Stimulated activated CD8-positive, alpha-beta memory T cell treated with anti-CD3 and anti-CD28 coated beads, Interleukin-7, amount 100 ng/mL, for 24 hours (primary cell): ENCODE measurements at places on chromosomes 3 and 15.

DNA sequence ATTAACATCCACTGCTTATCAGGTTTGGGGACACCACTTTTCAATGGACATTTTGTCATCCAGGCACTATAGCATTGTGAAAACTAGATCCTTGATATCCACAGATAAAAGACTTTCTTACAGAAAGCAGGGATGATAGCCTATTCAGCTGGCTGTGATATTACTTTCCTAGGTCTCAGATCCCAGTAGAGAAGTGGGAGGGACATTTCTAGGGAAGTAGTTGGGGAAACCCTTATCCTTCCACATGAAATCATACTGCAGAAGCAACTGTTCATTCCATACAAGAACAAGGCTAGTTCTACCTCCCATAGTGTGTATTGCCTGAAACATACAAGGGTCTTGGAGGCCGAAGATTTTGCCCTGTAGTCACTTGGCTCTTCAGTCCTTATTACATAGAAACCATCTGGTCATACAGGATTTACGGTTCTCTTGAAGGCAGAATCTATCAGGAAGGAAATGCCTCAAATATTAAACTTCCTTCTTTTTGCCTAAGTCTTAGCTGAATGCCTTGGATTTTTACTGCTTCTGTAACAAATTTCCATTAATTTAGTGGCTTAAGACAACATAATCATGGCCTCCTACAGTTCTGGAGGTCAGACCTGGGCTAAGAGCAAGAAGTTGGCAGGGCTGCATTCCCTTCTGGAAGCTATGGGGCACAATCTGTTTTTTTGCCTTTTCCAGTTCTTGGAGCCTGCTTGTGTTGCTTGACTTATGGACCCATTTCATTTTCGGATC is 119.4 kb downstream of the ECT2 start:
- DNase-seq: no peak

DNA sequence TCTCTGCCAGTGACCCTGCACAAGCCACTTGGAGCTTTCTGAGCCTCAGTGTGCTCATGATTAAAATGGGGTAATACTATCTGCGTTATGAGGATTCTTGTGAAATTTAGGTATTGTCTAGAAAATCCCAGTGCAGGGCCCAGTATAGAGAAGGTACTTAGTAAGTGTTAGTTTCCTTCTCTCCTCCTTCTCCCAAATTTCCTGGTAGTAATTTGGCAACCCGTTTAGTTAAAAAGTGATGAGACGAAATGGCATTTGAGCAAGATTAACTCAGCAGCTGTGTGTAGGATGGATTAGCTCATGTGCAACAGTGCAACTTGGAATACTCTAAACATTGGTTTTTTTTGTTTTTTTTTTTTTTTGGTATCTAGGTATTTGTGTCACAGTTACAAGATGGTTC is 84.6 kb downstream of the SLCO3A1 start:
- no peak for DNase-seq

GRCh38 chr3:193815246-193816027 is 222.4 kb downstream of the OPA1 start:
- DNase-seq: no peak

DNA sequence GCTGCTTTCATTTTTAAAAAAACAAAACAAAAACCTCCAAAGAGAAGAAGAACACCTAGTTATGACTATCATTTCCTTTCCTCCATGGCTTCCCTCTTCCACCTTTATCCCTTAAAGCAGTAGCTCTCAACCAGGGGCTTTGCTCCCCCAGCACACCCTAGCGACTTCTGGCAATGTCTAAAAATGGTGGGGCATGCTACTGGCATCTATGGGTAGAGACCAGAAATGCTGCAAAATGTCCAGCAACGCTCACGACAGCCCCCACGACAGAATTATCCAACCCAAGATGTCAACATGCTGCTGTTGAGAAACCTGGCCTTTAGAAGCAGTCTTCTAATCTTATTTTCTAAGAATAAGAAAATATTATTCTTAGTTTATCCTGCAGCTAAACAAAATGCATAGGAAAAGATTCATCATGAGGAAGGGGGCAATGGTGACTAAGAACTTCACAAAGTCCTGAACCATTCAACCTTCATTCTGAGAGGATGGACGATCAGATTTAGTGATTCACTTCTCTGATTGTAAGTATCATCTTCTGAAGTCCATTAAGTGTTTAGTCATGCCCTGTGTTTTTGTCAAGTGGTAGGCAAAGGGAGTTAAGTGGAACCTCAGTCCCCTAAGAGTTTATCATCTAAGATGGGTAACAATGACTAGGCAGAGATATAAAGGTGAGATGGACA is 81.7 kb downstream of the CCNL1 start:
- DNase-seq: no peak

DNA sequence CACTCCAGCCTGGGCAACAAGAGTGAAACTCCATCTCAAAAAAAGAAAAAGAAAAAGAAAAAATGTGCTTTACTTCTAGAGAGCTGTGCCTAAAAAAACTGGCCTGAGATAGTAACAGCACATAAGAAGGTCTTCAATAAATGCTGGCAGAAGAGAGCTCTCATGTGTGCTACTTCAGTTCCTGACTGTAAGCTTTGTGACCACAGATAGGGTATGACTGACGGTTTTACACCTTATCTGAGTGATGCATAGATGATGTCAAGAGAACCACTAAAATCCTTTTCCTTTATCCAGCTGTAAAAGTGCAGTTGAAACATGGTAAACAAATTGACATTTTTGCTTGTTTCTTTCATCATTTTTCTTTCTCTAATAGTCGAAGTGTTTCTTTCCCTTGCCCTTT is 127.9 kb downstream of the C3orf70 start:
- no peak for DNase-seq

DNA sequence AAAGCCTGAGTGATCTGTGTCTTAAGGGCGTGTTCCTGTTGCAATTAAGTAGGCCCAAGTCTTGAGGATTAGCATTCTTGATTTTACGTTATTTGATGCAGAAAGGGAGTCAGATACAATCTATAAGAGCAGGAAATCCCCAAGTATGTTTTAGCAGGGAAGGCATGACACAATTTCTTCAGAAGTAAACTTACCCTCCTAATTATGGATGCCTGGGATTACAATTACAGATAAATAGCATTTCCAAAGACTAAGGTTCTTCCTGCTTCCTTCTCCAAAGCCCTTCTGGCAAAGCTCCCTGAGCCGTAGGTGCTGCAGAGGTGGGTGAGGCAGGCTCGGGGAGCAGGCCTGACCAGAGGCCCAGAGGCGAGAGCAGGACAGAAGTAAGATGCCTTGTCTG is 34.9 kb upstream of the ST6GAL1 start:
- no peak for DNase-seq

DNA sequence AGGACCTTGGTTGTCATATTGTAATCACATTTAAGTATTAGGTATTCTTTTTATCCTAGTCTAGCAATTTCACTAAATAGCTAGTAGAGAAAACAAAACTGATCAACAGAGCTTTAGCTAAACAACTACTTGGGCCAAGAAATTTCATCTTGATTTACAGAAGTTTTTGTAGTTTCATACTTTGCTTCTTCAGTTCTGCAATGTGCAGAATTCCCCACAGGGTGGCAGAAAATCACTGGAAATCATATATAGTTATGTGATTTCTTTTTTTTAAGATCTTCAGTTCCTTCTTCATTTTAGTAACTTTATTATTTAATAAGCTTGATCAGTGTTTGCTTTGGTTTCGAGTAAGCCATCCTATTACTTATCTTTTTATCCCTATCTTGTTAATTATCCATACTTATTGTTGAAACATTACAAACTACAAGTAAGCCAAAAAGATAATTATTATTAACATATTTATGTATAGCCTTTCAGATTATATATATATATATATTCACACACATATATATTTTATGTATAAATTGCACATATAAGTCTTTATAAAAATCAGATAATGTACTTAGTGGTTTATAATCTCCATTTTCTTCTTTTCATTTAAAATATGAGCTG is 2.2 kb upstream of the BNIP2 start:
- DNase-seq: no peak

- no peak for DNase-seq
These were observed 1.4 kb upstream of the DIS3L start for GRCh38 chr15:66291816-66292570.

DNA sequence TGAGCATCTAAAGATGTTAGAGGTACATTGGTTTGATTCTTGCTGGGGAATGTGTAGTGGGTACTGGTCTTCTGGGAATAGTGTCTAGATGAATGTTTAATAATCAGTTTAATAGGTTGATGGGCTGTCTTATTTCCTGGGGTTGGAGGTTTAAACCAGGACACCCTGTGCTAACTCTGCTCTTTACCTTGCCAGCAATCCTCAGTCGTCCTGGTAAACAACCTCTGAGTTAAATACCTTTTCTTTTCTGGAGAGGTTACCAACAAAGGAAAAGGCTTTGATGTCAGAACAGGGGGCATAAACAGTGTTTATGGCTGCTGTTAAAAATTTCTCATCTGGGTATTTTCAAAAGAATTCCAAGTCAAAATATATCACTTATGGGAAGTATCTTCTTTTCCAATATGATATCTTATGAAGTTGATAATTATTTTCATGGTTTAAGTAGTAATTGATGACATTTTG is 23.5 kb downstream of the MITF start:
- no peak for DNase-seq

DNA sequence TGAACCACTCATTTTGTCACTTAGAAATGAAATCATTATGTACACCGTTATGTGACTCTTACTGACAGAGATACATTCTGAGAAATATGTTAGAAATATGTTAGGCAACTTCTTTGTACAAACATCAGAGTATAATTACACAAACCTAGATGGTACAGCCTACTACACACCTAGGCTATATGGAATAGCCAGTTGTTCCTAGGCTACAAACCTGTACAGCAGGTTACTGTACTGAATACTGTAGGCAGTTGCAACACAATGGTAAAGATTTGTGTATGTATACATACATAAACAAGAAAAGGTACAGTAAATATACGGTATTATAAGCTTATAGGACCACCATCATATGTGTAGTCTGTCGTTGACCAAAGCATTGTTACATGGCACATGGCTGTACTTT is 3.7 kb downstream of the SACM1L start:
- DNase-seq: no peak

DNA sequence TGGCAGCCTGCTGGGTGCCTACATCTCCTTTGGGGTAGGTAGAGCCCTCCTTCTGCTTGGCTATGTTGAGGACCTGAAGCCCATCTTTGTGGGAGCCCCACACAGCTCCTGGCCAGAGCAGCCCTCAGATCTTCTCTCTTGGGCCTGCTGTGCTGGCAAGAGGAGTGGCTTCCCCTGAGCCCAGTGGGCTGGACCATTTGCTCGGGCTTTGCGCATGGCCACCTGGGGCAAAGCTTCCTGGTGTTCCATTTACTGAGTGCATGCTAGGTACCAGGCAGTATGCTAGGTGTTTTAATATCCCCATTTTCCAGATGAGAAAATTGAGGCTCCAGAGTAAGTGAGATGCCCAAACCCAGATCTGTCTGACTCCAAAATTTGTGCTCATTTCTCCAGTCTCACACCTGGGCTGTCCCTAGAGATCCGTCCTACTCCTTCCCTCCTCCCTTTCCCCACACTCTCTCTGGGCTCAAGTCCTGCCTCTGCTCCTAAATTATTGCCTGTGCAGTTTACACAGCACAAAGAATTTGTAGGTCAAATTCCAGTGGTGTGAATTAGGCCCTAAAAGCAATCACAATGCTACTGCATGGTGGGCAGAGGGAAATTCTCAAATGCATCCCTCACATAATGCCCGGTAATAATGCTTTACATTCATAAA is 39.7 kb downstream of the SLC28A1 start:
- DNase-seq: no peak

GRCh38 chr3:119255214-119255613 is 14.5 kb upstream of the B4GALT4 start:
- no peak for DNase-seq

GRCh38 chr15:63902671-63903035 is 68.9 kb upstream of the HERC1 start:
- no peak for DNase-seq

DNA sequence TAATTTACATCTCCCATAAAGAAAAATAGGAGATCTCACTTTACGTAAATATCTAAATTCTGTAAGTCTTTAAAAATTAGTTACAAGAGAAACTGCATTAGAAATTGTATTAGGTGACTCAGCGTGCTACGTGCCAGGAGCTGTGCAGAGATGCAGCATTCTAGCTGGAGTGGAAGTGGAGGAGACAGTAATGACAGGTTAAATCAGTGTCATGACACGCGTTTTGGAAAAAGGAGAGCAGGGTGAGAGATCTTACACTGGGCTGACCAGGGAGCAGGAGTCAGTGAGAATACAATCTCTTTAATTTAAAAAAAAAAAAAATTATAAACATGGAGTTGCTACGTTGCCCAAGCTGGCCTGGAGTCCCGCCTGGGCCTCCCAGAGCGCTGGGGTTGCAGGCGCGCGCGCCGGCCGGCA is 635 bp downstream of the TUBGCP5 start:
- no peak for DNase-seq

GRCh38 chr3:40713795-40714194 is 189.0 kb downstream of the ZNF621 start:
- DNase-seq: no peak

DNA sequence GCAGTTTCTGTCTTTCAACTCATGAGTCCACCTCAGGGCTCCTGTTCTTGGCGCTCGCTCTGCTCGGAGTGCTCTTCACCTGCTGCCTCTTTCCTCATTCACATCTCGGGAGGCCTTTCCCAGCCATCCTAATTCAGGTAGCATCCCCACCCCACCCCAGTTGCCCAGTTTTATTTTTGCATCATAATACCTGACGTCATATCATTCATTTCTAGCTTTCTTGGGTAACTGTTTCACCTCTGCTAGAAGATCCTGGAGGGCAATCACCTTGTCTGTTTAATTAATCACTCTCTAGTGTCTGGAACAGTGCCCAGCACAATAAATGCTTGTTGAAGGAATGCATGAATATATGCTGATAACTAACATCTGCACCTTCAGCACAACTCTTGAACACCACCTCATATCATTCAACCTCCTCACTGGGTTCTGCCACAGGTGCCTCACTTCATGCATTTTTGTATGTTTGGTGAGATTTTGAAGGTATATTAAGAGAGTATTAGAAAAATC is 7.6 kb downstream of the NUSAP1 start:
- no peak for DNase-seq
